ENCODE measurements at places on chromosomes 16 and 17. TPM values are rescaled to one million over a fixed set of nuclear protein-coding genes. Genes with fewer than 3 reads are reported as not detected.

- H3K4me3 ChIP-seq = peak within 1 kb of the TSS; percentile 87
- no peaks in the 10 kb centered on the region for H3K36me3 ChIP-seq
- H3K27me3 ChIP-seq = no peaks in the 10 kb centered on the region
- H3K4me1 ChIP-seq = peaks cover 26% of the 10 kb centered on the region
Measured at GRCh38 chr17:29929533-29930408, at the start of gene SSH2. Gene SSH2, minus strand, starts transcription at chr17:29930228. Its CDS starts 228 bp downstream, at chr17:29930000.

DNA sequence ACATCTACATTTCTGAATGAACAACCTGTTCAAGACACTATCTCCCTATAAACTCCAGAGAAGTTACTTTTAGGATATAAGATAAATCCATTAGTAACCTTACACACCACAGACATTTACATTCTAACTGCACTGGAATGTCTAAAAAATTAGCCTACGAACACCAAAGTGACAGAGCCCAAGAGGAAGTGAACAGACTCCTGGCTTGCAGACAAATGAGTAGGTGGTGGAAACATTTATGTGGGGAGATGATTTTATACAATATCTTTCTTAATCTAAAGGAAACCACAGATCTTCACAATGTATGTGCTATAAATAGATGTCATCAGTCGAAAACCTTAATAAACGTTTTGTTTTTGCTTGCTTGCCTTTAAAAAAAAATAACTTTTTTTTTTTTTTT lies 18.8 kb downstream of the ZNF652 start:
- H3K36me3 ChIP-seq = no peaks in the 10 kb centered on the region
- DNase-seq = no peak
- peaks cover 67% of the 10 kb centered on the region for H3K4me1 ChIP-seq

- H3K27me3 ChIP-seq = no peaks in the 10 kb centered on the region
- no peak overlapping the region for H3K4me3 ChIP-seq
- DNase-seq = no peak
- H3K4me1 ChIP-seq = peaks cover 37% of the 10 kb centered on the region
- no peak overlapping the region for H3K27ac ChIP-seq
Measured at GRCh38 chr17:4853208-4853671, 20.1 kb downstream of the MINK1 start.

DNA sequence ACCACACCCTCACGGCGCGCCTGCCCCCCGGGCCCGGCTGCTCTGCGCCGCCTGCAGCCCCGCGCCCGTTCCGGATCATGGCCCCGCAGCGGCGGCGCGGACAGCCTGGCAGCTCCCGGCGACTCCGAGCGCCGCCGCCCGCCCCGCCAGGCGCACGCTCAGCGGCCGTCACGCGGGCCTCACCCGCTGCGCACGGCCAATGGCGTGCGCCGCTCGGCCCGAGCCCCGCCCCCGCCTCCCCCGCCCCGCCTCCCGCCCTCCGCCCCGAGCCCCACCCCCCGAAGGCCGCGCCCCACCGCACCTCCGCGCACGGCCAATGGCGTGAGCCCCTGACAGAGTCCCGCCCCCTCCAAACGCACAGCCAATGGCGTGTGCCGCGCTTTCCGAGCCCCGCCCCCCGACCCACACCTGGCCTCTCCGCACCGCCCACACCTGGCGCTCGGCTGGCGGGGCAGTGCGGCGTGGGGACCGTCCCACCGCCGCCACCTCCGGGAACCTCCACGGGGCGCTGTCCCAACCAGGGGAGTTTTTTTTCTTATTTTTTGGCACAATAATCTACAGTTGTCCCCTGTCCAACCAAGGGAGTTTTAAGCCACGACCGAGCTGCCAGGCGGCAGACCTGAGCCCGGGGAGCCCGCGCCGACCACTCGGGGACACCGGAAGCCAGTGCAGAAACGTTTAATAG lies at the start of gene PCYT2:
Gene PCYT2 (minus strand): TSS at position 123 of the 685 bp plus-strand sequence. CDS start 44 bp downstream, at position 79.
- H3K36me3 ChIP-seq = peaks cover 42% of the 10 kb centered on the region
- H3K27ac ChIP-seq = no peak within 1 kb of the TSS
- H3K4me1 ChIP-seq = peaks cover 42% of the 10 kb centered on the region
- peak; percentile 95 for DNase-seq
- no peaks in the 10 kb centered on the region for H3K27me3 ChIP-seq

DNA sequence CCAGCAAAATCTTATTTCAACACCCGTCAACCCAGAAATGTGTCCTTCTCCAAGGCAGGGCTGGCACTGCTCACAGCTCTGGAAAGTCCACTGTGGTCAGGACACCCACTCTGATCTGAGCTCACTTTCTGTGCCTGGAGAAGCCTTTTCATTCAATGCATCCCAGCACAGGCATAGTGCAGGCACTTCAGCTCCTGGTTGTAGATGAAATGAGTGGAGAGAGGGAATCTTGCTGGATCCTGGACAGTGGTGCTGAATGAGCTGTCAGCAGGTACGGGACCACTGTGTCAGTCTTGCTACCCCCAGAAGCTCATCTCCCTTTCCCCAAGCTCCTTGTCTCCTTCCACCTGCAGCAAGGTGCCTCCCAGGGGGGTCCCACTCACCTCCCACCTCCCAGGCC lies 86.1 kb upstream of the SALL1 start:
- DNase-seq = no peak
- H3K4me3 ChIP-seq = no peak overlapping the region
- no peaks in the 10 kb centered on the region for H3K27me3 ChIP-seq
- H3K4me1 ChIP-seq = no peaks in the 10 kb centered on the region

GRCh38 chr16:57999971-58000705 lies at the start of gene ZNF319:
Gene ZNF319, minus strand, starts transcription at chr16:58000672. Its CDS starts 2,407 bp downstream, at chr16:57998265.
- DNase-seq = peak; percentile 89
- H3K36me3 ChIP-seq = peaks cover 55% of the 10 kb centered on the region
- H3K27ac ChIP-seq = peak within 1 kb of the TSS; percentile 95
- H3K4me3 ChIP-seq = peak within 1 kb of the TSS; percentile 60

GRCh38 chr17:30376621-30377452 lies 1.9 kb upstream of the CPD start:
- no peak overlapping the region for H3K4me3 ChIP-seq
- no peaks in the 10 kb centered on the region for H3K27me3 ChIP-seq
- H3K27ac ChIP-seq = peak overlapping the region; percentile 45

GRCh38 chr17:28174352-28175046 lies 132.0 kb downstream of the NLK start:
- H3K4me1 ChIP-seq = peaks cover 21% of the 10 kb centered on the region
- H3K4me3 ChIP-seq = no peak overlapping the region
- H3K27me3 ChIP-seq = no peaks in the 10 kb centered on the region
- H3K36me3 ChIP-seq = peaks cover 3% of the 10 kb centered on the region

DNA sequence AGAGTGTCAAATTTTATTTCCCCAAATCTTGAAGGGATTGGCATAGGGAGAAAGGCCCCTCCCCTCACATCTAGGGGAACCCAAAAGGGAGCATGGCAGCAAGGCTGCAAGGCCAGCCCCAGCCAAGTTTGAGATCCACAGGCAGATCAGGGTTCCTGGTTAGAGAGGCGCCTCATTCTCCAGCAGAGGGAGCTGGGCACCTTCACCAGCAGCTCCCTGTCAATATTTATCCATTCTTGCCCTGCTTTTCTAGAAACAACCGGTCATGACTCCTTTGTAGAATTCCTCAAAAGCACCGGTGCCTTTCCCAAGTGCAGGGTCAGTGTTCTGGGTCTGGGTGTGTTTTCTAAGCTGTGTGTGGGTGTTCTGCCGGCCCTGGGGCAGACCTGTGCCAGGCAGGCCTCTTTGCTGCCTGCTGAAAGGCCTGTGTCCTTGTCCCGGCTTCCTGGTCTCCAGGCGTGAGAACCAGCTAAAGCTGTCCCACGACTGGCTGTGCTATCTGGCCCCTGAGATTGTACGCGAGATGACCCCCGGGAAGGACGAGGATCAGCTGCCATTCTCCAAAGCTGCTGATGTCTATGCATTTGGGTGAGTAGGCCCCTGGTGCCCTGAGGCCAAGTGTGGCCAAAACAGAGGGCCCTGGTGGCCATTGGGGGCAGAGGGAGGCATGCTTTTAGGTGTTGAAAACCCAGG lies 21.2 kb upstream of the LGALS9 start:
- H3K4me1 ChIP-seq = peaks cover 11% of the 10 kb centered on the region
- H3K27me3 ChIP-seq = no peaks in the 10 kb centered on the region
- H3K27ac ChIP-seq = peak overlapping the region; percentile 38
- H3K4me3 ChIP-seq = no peak overlapping the region
- peak; percentile 76 for DNase-seq

DNA sequence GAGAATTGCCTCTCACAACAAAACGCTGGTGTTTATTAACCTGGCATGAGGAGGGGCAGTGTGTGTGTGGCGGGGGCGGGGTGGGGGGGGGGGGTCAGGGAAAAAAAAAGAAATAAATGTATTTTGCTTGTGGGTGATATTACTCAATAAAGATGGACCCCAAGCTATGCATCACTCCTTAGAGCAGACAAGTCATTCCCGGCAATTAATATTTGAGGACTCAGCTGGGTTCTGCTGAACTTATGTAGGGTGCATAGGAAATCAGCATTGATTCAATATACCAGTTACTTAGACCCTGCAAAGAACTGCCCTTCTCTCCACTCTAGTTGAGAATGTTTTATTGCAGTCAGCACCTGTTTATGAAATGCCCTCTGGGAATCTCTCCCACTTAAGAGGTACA lies 206.2 kb upstream of the MAF start:
- H3K4me1 ChIP-seq = no peaks in the 10 kb centered on the region
- no peaks in the 10 kb centered on the region for H3K27me3 ChIP-seq
- H3K4me3 ChIP-seq = no peak overlapping the region
- no peak overlapping the region for H3K27ac ChIP-seq
- no peak for DNase-seq
- no peaks in the 10 kb centered on the region for H3K36me3 ChIP-seq

DNA sequence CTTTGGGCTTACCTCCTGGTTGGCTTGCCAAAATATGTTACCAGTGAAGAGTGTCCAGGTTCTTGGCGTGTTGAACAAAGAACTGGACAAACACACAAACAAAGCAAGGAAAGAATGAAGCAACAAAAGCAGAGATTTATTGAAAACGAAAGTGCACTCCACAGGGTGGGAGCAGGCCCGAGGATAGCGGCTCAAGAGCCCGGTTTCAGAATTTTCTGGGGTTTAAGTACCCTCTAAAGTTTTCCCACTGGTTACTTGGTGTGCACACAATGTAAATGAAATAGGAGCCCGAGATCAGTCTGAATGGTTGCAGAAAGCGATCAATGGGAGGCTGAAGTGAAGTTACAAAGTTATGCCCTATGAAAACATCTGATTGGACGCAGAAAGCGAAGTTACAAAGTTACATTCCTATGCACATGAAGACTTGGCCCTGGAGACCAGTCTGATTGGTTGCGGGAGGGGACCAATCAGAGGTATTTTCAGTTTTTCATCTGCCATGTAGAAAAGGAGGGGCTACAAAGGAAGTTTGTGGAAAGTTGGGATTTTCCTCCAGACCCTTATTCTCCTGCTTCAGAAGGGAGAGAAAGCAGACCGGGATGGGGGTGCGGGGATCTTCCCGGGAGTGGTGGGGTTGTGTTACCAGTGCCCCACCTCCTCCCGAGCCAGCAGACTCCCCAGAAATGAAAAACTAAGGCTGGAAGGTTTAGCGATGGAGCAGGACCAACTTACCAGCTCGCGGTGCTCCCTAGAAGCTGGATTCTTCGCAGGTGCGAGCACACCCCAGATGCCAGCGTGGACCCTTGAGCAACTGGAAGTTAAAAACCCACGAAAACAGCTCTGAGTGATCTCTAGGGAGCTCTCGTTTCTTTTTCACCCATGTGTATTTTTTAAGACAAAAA lies at the start of gene SLFN12:
Gene SLFN12 (minus strand): TSS at position 325 of the 899 bp plus-strand sequence. CDS start 9,472 bp downstream, outside the sequence.
- peak within 1 kb of the TSS; percentile 74 for H3K4me3 ChIP-seq
- peak; percentile 76 for DNase-seq
- H3K27ac ChIP-seq = peak within 1 kb of the TSS; percentile 87
- H3K4me1 ChIP-seq = peaks cover 14% of the 10 kb centered on the region

- H3K4me3 ChIP-seq = no peak overlapping the region
- H3K4me1 ChIP-seq = no peaks in the 10 kb centered on the region
- no peak for DNase-seq
- no peak overlapping the region for H3K27ac ChIP-seq
- no peaks in the 10 kb centered on the region for H3K27me3 ChIP-seq
Measured at GRCh38 chr16:61763991-61764390, 272.2 kb downstream of the CDH8 start.

The ARHGAP23 gene
- 7.5 TPM for polyA plus RNA-seq

The PYCARD gene
- 117 TPM for polyA plus RNA-seq

The CACNG3 gene
- not detected for polyA plus RNA-seq

The KIF18B gene
- polyA plus RNA-seq = 0.26 TPM

The KCNJ12 gene
- polyA plus RNA-seq = 0.11 TPM

Measured in spleen (tissue), 13 donors.